COR-L47 (cell line): ENCODE measurements at places on chromosomes 5 and 9.

- DNase-seq, result no peak
These were observed 2.9 kb downstream of the DNAJB5 start for GRCh38 chr9:34992376-34992951.

DNA sequence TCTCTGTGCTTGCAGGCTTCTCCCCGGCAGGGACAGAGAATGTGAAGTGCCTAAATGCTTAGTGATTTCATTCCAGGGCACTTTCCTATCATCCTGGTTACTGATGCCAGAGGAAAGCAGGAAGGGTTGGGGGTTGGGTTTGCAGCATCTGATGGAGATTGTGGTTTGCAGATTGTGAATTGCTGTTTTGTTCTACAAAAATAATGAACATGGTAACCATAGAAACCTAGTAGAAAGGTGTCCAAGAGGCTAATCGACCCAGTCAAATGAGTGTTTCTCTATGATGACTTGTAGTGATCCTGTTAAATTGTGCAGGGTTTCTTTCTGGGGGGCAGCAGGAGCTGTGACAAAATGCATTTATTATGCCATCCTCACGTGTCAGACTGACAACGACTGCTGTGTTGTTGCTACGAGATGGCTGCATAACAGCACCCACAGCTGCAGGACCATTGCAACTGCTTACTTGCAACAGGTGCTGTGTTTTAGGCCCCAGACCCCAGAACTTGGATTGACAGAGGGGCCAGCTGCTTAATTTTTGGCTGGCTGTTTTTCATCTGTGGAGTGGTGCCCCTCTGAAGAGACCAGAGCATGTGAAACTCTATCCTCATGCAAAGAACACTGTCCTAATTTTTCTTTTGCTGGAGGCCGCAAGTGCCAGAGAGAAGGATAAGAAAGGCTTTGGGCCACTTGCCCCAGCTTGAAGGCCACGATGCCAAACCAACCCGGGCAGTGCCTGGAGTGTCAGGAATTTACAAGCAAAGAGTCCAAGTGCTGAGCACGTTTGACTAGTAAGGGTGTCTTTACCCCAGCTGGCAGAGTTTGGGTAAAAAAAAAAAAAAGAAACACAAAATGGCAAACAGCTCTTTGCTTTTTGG is 397.8 kb downstream of the GADD45G start:
- DNase-seq, result peak; percentile 31

- no peak for DNase-seq
These were observed 246.1 kb upstream of the ZNF462 start for GRCh38 chr9:106616851-106617345.

DNA sequence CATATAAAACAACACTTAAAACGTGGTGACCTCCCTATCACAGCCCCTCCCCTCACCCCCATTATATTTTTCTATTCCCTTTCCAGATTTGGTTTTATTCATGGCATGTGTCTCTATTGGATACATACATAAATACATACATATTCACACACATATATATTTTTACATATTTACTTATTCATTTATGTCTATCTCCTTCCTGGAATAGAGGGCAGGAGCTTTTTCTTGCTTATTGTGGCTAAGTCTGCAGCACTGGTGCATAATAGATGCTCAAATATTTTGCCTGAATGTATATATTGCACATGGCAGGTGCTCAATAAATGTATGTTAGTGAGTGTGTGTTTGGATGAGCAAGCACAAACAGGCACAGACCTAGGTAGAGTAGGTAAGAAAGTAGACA is 2.5 kb downstream of the AGXT2 start:
- no peak for DNase-seq

DNA sequence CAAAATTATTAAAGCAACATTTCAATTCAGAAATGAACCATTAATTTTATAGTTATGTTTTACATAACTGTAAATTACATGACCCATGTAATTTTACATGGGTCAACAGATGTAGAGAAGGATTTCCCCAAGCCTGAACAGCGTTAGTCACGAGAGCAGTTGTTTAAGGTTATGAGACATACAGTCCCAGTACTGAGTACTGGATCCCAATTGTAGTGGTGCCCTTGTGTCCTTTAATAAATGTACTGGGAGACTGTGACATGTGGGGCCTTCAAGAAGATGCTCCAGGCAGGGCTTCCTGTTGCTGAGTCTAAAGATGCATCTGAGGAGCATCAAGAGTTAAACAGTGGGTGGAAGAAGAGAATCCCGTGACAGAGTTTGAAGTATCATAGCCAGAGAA is 125.5 kb upstream of the ZNF462 start:
- no peak for DNase-seq

GRCh38 chr9:12794101-12794799 is 19.4 kb downstream of the LURAP1L start:
- DNase-seq, result no peak

DNA sequence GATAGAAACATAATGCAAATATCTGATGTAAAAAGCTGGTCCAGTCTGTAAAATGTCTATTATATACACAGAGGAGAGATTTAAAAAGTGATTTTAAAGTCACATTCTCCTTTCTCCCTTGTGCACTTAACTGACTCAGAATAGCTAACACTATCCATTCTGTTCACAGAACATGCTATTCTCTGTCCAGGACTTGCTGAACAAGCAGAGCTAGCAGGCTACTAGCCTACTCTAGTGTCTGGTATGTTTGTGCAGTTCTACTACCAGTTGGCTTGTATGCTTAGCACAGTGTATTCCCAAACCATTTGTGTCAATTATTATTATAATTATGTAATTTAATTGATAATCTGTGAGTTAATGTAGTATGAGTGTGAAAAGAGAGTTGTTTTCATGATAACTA is 161.7 kb upstream of the NUDT12 start:
- no peak for DNase-seq

DNA sequence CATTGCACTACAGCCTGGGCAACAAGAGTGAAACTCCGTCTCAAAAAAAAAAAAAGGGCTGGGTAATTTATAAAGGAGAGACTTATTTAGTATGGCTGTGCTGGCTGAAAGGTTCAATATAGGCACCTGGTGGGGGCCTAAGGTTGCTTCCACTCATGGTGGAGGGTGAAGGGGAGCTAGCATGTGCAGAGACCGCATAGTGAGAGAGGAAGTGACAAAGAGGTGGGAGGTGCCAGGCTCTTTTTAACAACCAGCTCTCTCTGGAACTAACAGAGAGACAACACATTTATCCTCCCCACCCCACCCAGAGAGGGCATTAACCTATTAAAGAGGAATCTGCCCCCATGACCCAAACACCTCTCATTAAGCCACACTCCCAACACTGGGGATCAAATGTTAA is 28.9 kb upstream of the SERINC5 start:
- no peak for DNase-seq

- no peak for DNase-seq
These were observed 44.8 kb upstream of the SLC1A3 start for GRCh38 chr5:36561601-36562000.

GRCh38 chr9:72983512-72984225 is 30.8 kb upstream of the ALDH1A1 start:
- DNase-seq, result no peak

GRCh38 chr5:93236807-93237421 is 344.1 kb downstream of the NR2F1-AS1 start:
- DNase-seq, result no peak

GRCh38 chr5:6190838-6191237 is 187.5 kb downstream of the MED10 start:
- DNase-seq, result no peak

DNA sequence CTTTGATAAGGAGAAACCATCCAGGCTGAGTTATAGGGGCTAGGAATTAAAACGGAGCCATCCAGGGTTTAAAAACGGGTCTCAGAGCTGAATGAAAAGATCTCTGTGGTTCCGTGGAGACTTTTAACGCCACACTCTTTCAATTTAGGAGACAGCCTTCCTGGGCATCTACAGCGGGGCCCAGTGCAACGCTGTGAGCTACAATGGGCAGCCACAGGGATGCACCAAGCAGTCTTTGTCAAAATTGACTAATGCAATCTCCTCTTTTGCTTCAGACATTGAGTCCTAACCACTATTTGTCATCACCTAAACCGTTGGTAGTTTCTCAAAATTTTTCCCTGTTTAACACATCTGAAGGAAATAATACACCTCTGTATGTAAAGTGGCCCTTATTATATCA is 96.6 kb upstream of the ABCA1 start:
- DNase-seq, result no peak

DNA sequence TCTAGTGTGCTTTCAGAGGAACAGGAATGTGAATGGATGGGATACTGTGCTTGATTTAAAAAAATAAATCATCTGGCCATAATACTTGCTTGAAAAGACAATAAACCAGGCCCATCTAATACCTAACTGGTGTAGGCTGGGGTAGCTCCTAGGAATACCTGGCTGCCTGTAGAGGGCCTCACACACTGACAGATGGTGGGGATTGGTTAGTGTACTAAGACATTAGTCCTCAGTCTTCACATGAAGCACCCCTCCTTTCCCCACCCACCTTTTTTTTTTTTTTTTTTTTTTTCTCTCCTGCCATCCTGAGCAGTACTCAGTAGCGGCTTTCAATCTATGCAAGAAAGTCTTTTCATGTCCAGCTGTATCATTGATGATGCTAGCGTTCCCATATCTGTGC is 130.5 kb downstream of the ADGRV1 start:
- DNase-seq, result no peak

DNA sequence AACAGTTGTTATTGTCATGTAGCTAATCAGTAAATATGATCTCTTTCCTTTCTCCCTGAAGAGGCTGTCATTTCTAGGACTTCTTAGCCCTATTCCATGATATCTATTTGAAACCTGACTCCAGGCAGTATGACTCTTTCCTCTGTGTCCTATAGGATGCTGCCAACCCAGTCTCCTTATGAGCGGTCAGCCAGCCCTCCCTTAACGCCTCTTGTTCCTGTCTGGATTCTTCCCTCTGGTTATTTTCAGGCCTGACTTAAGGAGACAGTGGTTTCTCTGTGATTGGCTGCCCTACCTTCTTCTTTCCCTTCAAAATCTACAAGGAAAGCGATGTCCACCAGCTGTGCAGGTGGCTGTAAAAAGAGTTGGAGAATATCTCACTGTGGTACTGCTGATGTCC is 19.4 kb upstream of the C5orf63 start:
- no peak for DNase-seq

DNA sequence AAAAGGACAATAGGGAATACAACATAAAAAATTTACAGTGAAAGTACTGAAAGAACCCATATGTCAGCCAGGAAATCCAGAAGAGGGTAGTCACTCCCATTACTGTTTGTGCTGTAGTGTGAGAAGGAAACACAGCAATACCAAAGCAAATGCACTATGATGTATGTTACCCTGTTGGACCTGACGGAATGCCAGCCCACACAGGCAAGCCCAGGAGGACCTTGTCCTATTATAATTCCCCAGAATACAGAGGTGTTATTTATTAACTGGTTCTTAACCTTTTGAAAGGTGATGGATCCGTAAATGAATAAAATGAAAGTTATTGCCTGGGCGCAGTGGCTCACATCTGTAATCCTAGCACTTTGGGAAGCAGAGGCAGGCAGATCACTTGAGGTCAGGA is 79.0 kb downstream of the GDA start:
- DNase-seq, result no peak

GRCh38 chr9:91776409-91777291 is 173.4 kb downstream of the ROR2 start:
- no peak for DNase-seq

DNA sequence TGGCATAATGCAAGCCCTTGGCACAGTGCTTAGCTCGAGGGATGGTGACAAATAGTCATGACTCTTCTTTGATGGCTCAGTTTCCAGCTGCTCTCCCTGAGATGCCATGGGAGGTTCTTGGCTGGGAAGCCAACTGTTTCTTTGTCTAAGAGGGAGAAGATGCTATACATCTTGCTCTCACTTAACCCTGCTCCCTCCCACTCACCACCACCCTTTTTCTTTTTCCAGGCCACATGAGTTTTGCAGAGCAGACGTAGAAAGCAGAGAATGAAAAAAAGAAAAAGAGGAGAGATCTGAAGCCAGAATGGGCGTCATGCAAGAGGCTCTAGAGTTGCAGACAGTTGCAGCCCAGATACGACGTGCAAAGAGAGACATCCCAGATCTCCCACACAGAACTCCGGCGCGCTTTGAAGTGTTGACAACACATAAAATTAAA is 160.5 kb downstream of the FGF18 start:
- DNase-seq, result no peak

DNA sequence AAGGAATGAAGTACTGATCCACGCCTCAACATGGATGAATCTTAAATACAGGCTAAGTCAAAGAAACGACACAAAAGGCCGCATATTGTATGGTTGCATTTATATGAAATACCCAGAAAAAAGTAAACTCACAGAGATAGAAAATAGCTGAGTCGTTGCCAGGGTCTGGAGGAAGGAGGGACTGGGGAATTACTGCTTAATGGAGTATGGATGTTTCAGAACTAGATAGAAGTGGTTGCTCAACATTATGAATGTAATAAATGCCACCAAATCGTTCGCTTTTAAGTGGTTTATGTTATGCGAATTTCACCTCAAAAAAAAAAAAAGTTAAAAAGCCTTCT is 784 bp upstream of the MSANTD3 start:
- DNase-seq, result no peak

DNA sequence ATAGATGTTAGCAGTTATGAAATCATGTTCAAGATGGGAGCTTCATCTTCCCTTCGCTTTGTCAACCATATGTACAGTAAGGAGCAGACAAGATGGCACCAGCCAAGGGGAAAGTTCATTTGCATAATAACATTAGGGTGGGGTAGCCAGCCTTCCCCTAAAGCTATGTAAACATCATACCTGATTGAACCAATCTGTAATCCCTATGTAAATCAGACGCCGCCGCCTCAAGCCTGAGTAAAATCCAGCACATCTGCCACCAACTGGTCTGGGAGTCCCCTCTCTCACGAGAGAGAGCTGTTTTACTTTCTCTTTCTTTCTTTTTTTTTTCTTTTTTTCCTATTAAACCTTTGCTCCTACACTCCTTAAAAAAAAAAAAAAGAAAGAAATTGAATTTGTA is 30.8 kb upstream of the REEP2 start:
- DNase-seq, result no peak

- no peak for DNase-seq
These were observed 59.5 kb upstream of the PCSK1 start for GRCh38 chr5:96492459-96493047.

DNA sequence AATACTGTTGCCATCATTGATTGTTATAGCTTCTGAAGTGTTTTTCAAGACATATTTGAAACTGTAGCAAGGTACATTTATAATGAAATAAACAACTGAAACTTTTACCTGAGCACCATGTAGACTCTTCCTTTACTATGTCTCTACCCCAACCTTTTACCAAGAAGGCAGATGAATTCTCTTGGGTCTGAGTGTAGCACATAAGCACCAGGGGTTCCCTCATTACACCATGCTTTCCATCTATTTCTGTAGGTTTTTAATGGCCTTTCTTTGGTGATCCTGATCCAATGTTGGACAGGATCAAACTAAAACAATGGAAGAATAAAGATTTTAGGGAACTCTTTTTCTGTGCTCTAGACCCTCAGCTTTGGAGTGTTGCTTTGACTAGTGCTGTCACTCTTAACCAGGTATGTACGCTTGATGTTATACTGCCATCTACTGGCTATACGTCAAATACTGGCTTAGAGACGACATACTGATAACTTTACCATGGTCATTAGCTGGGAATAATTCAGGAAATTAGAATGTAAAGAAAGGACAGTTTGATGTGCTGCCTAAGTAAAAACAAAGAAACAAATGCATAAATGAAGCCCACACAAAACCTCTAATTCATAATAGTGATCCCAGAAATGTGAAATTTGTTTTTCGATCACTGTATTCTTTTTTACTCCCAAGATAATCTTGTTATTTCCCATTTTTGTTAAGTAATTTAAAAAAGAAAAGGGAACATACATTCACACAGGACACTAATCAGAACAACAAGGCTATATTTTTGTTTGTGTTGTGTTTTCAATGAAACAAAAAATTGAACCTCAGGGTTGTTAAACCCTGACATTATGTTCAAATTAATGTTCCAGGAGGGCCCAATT is 30.7 kb downstream of the IFNW1 start:
- peak; percentile 39 for DNase-seq
